Germinal center (tissue), 1 donor: ENCODE measurements at places on chromosomes 7 and 10.
A peak's percentile ranks its signal among the peaks of the same experiment; 100 is the strongest.

DNA sequence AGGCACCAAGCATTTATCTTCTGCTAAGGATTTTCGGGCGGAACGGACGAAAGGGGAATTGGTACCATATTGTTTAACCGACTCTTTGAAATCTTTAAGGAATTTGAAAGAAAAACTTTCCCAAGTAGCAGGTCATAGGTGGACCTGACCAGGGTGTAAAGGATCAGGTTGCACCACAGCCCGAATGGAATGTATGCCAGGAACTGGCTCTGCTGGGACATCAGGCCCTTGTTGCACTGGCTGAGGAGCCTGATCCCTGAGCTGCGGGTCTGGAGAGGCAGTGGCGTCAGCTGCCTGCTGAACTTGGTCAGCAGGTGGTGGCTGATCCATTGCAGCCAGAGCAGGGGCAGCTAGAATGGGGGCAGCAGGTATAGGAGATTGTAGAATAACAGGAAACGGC lies 41.4 kb upstream of the AKR1C2 start:
- DNase-seq, result no peak

DNA sequence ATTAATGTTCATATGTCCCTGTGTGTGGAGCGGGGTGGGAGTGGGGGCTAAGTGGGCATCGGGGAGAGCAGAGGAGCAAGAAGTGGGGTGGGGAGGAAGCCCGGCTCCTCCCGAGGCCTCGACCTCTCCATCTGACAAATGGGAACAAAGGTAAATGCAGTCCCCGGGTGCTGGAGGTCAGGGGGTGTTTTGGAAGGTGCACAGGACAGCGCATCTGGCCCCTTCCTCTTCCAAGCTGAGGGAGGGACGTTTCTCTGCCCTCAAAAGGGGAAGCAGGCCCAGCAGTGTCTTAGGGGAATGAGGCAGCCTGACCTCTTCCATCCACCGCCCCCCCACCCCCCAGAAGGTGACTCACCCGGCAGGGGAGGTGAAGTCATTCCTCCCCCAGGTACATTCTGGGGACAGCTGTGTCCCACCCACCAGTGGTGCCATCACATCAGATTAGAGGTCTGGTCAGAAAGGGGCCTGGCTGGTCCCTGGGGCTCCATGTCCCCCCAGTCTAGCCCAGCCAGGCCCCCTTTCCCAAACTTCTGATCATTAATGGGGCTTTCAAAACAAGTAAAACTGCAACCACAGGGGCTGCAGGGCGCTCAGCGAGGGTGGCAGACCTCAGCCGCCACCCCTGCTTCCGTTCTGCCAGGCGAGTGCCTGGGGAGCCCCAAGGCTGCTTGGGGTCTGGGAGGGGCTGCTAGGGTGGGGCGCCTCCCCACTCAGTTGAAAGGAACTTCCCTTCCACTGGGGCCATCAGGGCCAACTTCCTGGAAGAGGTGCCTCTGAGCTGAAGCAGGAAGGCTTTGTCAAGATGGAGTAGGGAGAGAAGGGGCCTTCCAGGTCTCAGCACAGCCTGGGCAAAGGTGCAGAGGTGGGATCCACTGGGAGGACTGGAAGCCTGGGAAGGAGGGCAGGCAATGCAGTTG lies 10.8 kb downstream of the LFNG start:
- peak; percentile 65 for DNase-seq

DNA sequence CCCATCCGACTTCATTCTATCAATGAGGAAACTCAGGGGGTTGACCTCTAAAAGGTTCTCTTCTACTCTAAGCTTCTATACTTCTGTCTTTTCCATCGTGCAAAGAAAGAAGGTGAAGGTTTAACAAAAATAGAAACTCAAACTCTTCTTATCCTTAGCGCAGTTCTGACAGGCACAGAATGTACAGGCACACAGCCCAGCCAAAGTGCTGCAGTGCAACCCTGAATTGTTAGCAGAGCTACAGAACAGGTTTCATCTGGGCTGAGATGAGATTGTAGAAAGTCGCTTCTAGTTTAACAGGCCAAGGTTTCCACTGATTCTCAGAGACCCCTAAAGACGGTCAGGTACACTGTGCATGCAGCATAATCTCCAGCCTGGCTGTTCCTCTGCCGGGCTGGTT lies 79.3 kb upstream of the AFAP1L2 start:
- DNase-seq, result no peak

DNA sequence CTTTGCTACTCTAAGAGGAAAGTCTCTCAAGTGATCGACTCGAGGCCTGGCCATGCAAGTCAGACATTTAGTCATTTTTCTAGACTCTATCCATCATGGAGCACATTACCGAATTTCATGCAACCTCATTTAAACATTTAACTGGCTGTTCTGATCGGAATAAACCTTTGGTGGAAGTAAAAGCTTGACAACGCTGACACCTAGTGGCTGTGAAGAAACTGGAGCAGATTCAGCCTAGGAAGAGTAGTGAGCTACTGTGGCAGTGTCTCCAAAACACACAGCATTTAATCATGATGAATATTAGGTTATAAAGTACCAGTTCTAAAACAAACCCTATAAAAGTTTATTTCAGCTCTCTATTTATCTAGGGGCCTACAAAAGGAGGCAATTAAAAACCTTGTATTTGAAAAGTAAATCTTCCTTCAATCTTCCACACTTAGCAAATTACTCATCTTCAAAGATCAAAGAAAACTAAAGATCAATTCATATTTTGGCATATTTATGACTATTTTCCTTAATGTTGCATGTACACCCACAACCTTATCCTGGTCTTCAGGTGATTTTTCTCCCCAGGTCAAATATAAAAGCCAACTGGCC lies 175.0 kb downstream of the CTNNA3 start:
- DNase-seq, result peak; percentile 15

- no peak for DNase-seq
Measured at GRCh38 chr10:88896994-88897853, 17.2 kb downstream of the STAMBPL1 start.

DNA sequence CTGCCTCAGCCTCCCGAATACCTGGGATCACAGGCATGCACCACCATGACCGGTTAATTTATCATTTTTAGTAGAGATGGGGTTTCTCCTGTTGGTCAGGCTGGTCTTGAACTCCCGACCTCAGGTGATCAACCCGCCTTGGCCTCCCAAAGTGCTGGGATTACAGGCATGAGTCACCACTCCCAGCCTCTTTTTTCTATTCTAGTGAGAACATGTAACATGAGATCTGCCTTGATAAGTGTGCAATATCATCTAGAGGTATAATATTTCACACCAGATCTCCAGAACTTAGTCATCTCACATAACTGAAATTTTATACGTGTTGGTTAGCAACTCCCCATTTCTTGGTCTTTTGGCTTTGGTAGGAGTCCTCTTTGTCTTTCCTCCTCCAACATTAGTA lies 656.9 kb downstream of the CNTNAP2 start:
- no peak for DNase-seq

DNA sequence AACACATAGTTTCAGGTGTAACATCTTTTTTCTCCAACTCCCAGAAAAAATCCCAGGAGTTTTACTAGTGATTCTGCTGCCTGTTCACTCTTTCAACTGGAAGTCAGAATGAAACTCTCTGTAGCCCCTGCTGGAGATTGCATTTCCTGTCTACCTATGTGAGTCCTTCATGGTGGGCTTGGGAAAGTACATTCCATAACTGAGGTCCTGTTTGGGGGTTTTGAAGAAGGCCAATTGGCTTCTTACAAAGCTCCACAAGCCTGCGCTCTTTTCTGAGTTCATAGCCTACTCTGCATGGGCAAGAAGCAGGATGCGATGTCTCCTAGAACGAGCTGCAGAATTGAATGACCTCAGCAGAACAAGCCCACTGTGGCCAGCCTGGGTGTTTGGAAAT lies 86.7 kb downstream of the LYZL2 start:
- no peak for DNase-seq

- no peak for DNase-seq
Measured at GRCh38 chr7:150322114-150322832, 882 bp upstream of the LRRC61 start.

- no peak for DNase-seq
Measured at GRCh38 chr7:149870274-149870673, 3.5 kb upstream of the ATP6V0E2 start.

GRCh38 chr10:35913628-35914027 lies 271.5 kb upstream of the FZD8 start:
- no peak for DNase-seq

DNA sequence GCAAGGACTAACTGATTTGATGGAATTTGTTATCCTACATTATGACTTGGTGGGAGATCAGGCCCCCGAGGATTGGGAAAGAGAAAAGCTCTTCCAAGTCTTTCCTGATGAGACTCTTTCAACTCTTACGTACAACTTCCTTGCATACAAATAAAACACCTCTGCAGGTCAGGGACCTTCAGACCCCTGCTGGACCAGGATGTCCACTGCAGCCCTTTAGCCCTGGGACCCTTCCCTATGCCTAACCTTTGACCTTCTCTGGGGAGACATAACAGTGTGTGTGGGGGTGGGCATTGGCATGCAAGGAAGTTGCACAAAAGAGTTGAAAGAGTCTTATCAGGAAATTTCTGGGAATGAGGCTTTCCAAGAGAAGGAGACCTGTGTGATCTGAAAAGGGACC lies 859.4 kb downstream of the TYW1 start:
- DNase-seq, result no peak

- no peak for DNase-seq
Measured at GRCh38 chr10:121669028-121669374, 70.8 kb upstream of the FGFR2 start.

DNA sequence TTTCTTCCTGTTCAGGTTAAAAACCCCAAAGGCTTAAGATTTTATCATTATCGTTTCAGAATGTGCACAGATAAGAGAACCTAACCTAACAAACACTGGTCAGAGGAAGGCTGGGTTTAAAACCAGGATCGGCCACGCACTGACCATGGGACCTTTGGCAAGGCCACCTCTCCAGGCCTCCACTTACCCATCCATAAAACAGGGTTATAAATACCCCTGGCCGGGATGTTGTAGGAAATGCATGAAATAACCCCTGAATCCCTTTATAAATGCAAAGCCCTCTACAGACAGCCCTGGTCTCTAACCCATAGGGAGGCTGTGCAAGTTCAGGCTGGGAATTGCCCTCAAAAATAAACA lies 418 bp downstream of the DEPP1 start:
- no peak for DNase-seq
